ENCODE measurements at places on chromosomes 16 and 17.

GRCh38 chr16:10552998-10553491 lies 27.4 kb downstream of the EMP2 start:
- ATAC-seq = peak; percentile 95

GRCh38 chr17:66695098-66695497 lies 139.8 kb upstream of the CACNG5 start:
- no peak for ATAC-seq

- no peak for ATAC-seq
Observed at GRCh38 chr17:45346216-45347015, 29.6 kb upstream of the MAP3K14 start.

DNA sequence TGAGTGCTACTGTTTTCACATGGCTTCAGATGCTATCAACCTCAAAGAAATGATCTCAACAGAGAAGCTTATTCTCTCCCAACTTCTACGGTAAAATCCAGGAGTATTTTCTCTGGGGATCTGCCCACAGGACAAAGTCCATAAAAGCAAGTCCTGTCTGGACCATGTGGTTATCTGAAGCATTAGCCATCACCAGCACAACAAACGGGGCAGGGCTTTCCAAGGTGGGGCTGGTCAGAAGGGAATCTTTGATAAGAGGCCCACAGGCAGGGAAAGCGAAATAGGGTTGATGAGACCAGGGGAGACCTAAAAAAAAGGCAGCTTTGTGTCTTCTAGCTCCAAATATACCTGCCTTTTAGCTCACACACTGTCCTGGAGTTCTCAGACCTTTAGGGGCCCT lies 38.7 kb upstream of the CACNG3 start:
- no peak for ATAC-seq

GRCh38 chr17:76048025-76048605 lies 21.0 kb upstream of the EVPL start:
- no peak for ATAC-seq

DNA sequence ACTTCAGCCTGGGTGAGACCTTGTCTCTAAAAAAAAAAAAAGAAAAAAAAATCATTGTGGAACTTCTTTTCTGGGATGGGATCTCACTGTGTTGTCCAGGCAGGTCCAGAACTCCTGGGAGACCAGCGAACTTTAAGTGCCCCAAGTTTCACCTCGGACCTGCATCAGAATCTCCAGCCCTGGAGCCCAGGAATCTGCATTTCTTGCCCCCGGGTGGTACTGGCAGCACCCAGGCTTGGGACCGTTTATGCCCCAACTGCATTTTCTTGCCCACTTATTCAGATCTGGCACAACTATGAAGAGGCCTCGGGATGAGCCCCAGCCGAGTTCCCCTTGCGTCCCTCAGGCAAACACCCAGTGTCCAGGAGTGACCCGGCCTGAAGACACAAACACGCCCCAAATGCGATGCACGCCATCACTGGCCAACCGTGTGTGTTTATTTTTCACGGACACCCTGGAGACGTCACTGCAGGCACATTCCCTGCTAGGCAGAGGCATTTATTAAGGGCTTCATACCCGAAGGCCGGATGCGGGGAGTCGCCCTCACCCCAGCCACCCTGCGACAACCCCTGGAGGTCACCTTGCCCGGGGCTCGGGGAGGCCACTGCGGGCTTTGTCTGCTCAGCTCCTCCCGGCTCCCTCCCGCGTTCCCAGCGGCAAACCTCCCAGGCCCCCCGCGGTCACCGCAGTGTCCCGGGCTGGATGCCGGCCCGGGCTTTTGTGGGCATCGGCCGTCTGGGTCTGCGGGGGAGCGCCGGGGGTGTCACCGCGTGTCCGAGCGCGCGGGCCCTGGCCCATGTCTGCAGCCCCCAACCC lies 684 bp upstream of the SPIRE2 start:
- no peak for ATAC-seq

- ATAC-seq = peak; percentile 89
Observed at GRCh38 chr16:81514041-81514559, 69.5 kb downstream of the CMIP start.

DNA sequence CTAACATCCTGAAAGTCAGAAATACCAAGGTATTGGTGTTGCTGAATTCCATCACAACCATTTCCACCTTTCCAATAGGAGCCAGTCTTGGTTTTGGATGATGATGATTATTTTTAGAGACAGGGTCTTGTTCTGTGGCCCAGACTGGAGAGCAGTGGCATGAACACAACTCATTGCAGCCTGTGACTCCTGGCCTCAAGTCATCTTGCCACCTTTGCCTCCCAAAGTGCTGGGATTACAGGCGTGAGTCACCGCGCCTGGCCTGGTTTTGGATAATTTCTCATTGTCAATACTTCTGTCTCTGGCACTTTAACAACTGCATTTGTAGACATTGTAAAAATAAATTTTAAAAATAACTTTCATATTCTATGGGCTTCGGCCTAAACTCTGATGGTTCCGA lies 22.6 kb downstream of the STAT5B start:
- ATAC-seq = no peak

DNA sequence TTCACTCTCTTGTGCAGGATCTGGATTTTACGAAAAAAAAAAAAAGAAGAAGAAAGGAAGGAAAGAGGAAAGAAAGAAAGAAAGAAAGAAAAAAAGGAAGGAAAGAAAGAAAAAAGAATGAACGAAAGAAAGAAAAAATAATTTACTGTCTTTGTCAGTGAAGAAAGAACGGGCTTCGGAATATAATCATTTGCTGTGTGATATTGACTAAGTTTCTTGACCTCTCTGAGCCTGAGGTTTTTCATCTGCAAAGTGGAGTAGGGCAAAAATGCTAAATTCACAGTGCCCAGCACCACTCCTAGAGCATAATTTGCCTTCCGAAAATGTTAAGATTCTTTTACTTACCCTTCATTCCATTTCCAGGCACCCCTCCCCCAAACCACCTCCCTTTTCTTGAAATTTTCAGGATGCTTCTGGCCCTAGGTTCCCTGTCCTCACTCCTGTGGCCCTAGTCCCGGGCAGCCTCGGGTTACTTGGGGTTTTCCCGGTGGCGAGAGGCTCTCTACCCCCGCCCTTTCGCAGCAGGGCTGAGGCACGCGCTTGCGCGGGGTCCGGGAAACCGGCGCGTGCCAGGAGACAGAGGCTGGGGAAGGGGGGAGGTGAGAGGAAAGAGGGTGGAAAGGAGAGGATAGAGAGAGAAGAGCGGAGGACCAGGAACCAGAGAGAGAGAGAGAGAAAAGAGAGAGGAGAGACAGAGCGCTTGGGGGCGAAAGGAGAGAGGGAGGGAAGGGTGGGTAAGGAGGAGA lies at the start of gene CNTNAP1:
Gene CNTNAP1 (plus strand): TSS at position 556 of the 746 bp plus-strand sequence. CDS start 299 bp downstream, outside the sequence.
- no peak for ATAC-seq

GRCh38 chr16:73210686-73211085 lies 162.8 kb upstream of the ZFHX3 start:
- ATAC-seq = no peak

DNA sequence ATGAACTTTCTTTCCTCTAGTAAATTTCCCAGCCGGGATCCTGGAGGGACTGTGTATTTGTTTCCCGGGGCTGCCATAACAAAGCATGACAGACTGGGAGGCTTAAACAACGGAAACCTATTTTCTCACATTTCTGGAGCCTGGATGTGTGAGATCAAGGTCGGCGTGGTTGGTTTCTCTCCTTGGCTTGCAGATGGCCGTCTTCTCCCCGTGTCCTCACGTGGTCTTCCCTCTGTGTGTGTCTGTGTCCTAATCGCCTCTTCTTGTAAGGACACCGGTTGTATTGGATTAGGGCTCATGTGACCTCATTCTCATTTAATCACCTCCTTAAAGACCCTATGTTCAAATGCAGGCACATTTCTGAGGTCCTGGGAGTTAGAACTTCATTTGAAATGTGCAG lies 22.0 kb upstream of the USP10 start:
- ATAC-seq = no peak

- no peak for ATAC-seq
Observed at GRCh38 chr17:61757168-61757567, 106.2 kb downstream of the BRIP1 start.

GRCh38 chr16:49602201-49602975 lies 228.8 kb downstream of the C16orf78 start:
- ATAC-seq = no peak

GRCh38 chr17:62713086-62713881 lies 85.8 kb downstream of the MRC2 start:
- ATAC-seq = no peak

- ATAC-seq = no peak
Observed at GRCh38 chr16:25172831-25173230, 43.9 kb upstream of the AQP8 start.

GRCh38 chr17:56908001-56908542 lies 5.8 kb downstream of the TRIM25 start:
- peak; percentile 98 for ATAC-seq

DNA sequence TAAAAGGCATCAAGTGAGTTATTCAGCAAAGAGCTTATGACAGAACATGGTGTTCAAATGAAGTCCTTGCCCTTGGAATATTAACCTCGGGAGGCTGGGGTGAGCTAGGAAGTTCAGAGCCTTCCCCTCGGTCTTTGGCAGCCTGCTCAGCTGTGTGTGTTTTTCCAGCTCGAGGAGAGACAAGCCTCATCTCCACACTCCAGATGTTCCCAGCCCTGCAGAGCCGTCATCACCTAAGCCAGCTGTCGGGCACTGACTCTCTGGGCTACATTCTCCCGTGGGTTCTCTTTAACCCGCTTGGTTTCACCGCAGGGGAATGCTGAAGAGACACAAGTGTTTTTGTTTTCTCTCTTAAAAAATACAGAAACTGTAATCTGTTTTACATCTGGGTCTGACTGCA lies 47.1 kb downstream of the IRX3 start:
- ATAC-seq = no peak

- no peak for ATAC-seq
Observed at GRCh38 chr16:54503011-54503855, 216.6 kb upstream of the IRX3 start.

GRCh38 chr16:78693496-78693895 lies 594.0 kb downstream of the WWOX start:
- ATAC-seq = no peak

GRCh38 chr17:70405492-70406220 lies 236.3 kb downstream of the KCNJ2 start:
- no peak for ATAC-seq

GRCh38 chr17:79607940-79608623 lies 2.8 kb downstream of the RBFOX3 start:
- ATAC-seq = no peak

DNA sequence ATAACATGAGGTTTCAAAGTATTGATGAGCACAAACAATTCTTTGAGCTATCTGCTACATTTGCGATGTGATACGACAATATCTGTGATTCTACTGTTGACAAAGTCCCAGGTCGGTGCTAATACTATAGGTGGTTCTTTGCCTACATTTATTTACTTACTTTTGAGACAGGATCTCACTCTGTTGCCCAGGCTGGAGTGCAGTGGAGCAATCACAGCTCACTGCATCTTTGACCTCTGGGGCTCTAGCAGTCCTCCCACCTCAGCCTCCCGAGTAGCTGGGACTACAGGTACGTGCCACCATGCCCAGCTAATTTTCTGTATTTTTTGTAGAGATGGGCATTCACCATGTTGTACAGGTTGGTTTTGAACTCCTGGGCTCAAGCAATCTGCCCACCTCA lies 343.4 kb downstream of the SHISA9 start:
- ATAC-seq = no peak

DNA sequence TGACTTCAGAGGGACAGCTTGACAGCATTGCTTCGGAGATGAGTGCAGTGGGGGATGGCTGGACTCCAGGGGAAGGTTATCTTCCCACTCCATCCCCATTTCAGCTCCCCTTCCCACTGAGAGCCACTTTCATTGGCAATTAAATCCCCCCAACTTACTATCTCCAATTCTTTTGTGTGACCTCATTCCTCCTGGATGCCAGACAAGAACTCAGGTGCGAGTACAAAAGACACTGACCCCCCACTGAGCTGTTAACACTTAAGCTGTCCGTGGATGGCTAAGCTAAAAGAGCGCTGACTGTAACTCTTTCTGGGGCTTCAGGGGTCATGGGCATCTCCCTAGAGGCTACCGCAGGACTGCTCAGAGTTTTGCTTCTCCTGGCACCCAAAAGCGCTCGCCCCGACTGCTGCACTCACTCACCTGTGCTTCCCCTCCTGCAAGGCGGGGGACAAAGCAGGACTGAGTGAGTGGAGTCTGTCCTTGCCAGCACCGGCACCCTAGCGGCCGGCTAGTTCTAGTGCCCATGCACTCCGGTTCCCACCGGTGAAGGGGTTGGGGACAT lies 44.8 kb upstream of the FBXO47 start:
- ATAC-seq = no peak

- no peak for ATAC-seq
Observed at GRCh38 chr17:76581515-76581914, 4.1 kb downstream of the ST6GALNAC2 start.

- no peak for ATAC-seq
Observed at GRCh38 chr16:11781773-11782172, 15.3 kb downstream of the ZC3H7A start.

- peak; percentile 53 for ATAC-seq
Observed at GRCh38 chr16:17469741-17470181, 999 bp downstream of the XYLT1 start.

- peak; percentile 51 for ATAC-seq
Observed at GRCh38 chr17:1627182-1627981, 1.3 kb downstream of the SLC43A2 start.
